ENCODE measurements at places on chromosomes 6 and 20.
A peak's percentile ranks its signal among the peaks of the same experiment; 100 is the strongest.

GRCh38 chr20:52972190-52972937 is at the start of gene TSHZ2:
TSS of gene TSHZ2 (plus strand) at chr20:52972358. CDS start at chr20:52973294, 936 bp downstream.
- DNase-seq, result peak; percentile 26

DNA sequence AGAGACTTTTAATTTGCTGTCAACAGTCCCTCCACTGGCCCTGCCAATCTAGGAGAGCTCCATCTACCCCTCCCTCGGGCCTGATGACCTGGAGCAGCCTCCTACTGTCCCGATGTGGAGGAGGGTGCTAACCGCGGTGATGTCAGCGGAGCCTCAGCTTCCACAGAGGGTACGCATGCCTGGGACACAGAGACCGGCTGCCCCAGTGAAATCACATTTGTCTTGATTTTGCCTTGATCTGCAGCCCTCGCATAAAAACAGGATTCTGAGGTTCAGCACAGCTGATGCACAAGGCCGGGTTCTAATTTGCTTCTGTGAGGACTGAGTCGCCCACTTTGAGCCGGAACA is 77.6 kb downstream of the STK35 start:
- DNase-seq, result no peak

- DNase-seq, result no peak
These were observed 328.5 kb downstream of the SOX4 start for GRCh38 chr6:21922086-21922485.

DNA sequence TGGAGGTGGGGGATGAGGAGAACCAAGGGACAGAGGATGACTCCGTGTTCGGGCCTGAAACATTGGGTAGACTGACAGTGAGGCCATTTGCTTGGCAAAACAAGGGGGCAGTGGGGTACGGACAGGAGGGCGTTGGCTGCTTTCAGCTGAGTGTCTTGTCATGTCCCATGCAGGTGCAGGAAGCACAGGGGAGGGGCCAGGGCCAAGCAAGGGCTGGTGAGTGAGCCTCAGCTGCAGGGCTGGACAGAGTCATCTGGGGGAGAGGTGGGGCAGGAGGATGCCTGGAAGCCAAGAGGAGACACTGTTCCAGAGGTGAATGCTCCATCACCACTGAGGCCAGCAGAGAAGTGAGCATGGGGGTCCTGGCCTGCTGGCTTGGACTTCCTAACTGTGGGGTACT is 78.4 kb downstream of the ERMARD start:
- no peak for DNase-seq

DNA sequence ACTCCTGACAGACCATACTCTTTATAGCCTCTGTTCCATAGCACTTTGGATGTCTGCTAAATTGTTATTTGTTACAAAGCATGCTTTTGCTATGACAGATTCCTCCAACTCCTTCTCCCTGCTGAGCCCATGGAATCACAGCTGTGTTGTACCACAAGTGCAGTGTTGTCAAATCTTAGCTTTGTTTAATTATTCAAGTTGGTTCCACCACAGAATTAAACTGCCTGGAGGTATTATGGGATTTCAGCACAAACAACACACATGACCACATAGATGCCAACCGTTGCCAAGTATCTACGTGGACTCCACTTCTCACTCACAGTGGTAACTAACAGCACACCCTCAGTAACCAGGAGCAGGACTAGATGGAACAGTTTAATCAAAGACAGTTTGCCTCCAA is 32.7 kb upstream of the MARCKS start:
- DNase-seq, result no peak

DNA sequence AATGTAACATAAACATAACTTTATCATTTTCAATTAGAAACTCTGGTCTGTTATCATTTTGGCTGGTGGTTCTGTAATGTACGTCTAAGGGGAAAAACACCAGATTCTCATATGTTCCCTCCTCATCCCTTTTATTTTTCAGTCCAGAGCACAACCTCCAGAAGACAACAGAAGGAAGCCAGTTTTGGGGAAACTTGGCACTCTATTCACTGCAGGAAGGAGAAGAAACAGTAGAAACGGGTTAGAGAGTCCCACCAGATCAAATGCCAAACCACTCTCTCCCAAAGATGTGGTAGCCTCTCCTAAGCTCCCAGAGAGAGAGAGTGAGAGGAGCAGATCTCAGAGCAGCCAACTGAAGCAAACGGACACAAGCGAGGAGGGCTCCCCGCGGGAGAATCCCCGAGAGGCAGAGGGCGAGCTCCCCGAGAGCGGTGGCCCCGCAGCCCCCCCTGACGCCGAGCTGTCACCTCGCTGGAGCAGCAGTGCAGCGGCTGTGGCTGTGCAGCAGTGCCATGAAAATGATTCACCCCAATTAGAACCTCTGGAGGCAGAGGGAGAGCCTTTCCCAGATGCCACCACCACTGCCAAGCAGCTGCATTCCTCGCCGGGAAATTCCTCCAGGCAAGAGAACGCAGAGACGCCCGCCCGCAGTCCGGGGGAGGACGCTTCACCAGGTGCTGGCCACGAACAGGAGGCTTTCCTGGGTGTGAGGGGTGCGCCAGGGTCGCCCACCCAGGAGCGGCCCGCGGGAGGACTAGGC is 117.8 kb downstream of the RTN4IP1 start:
- peak; percentile 66 for DNase-seq

GRCh38 chr6:126804332-126805064 is 314.0 kb upstream of the RSPO3 start:
- DNase-seq, result peak; percentile 7

DNA sequence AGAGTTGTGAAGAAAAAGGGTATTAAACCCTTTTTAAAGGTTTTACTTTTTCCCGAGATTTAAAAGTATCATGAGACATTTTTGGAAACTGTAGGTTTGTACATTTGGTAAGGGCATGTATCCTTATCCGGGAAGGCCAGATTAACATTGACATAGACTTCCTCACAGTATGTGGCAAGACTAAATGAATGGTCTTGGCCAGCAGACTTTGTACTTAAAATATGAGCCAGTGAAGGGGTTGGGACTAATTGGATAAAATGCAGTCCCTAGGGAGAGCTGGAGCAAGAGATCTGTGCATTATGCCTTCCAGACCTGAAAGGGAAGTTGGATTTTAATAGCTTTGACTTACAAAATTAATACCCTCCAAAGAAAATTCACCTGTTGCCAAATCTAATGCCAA is 60.4 kb upstream of the CCN2 start:
- no peak for DNase-seq

DNA sequence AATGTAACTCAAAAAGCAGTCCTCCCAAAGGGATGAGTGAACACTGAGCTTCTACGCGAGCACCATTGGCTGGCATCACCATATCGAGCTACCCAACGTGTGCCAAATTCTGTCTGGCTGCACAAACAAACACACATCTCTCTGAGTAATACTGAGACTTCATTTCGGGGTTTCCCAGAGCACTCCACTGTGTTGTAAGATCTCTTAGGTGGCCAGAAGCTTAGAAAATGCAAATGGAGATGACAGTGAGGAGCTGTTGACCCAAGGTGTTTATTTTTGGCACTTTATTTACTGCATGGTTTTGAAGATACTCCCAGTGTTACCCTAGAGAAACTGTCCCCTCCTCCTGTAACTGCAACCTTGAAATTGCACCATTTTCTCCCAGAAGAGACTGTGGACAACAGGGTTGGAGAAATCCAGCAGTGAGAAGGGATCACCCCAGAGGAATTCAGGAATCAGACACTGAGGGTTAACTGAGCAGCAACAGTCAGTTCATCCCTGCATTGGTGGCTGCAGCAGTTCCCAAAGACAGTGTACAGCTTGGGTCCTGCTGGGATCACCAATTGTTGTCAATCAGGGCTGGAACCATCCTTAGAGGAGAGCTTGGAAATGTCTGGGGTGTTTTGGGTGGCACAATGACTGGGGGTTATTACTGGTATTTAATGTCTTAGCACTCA is 1.0 kb upstream of the RIPOR2 start:
- DNase-seq, result peak; percentile 77

DNA sequence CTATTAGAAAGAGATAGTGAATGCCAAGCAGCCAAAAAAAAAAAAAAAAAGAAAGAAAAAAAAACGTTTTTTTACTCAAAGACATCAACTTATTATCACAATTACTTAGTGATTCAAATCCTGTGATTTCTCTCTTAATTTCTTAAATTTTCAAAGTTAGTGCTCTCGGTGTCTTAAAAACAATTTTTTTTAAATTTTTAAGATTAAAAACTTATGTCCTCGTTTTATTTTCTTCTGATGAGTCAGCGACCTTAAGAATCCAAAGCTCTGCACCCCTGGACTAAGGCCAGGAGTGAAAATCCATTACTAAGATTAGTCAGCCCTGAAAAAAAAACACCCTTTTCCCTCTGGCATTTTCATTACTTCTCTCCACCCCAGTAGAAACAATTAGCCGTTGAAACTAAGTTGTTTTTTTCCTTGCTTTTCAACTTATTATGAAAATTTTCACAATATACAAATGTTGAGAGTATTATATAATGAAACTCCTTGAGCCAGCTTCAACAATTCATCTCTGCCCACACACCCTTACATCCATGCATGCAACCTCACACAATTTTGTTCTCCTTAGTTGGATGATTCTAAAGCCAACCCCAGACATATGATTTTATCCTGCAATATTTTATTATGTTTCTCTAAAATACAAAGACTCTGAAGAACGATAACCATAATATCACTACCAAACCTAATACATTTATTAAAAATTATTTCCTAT is 85.6 kb upstream of the CARMIL1 start:
- DNase-seq, result no peak

GRCh38 chr6:106027758-106028157 is 58.4 kb upstream of the PRDM1 start:
- DNase-seq, result no peak

DNA sequence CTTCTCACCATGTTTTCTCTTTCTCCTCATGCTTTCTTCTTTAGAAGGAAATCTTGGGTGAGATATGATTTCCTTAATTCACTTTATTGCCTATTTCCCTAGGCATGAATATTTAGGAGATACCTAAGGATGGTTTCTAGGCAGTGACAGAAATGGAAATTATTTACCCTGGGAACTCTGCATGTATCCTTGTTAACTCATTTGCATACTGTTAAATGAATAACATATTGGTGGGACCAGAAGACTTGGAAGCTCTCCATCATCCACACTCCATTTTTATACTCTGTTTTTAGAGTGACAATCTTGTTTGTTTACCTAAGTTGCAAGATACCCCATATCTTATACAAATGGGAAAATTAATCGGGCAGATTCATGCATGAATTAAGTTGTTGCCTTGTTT is 285.7 kb downstream of the RNF144B start:
- no peak for DNase-seq

GRCh38 chr20:6533351-6533750 is 234.1 kb upstream of the BMP2 start:
- no peak for DNase-seq

DNA sequence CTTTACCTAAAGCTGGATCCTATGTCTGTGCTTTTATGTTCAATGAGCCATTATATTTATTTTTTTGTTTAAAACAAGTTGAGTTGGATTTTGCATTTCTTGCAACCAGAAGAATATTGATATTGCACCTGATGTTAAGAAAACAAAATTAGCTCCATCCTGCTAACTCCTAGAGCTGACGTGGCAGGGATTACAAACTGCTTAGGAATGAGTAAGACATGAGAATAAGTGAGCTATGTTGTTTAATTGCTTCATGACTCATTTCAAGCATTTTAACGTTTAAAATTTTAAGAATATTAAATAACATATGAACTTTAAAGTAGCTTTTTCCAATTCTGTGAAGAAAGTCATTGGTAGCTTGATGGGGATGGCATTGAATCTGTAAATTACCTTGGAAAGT is 663.5 kb downstream of the EPM2A start:
- DNase-seq, result no peak

- peak; percentile 65 for DNase-seq
These were observed 104.9 kb upstream of the IYD start for GRCh38 chr6:150263765-150264404.

DNA sequence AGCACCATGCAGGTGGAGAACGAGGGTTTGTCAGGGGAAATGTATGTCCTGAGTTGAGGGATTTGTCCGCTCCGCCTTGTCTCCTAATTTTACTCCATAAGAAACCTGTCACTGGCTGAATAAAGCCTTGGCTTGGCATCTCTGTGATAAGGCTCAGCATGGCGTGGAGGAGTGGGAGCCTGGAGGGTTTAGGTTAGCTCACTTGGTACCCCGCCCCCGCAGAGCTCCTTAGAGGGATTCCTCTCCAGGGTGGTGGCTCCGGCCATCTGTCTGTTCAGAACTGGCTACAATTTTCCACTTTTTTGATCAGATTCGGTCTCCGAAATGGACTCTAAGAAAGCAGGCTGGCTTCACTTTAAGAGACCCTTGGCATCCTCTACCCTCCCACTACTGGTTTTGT is 192.2 kb upstream of the SYNDIG1 start:
- no peak for DNase-seq

GRCh38 chr6:89695667-89696066 is 57.1 kb upstream of the LYRM2 start:
- DNase-seq, result no peak

DNA sequence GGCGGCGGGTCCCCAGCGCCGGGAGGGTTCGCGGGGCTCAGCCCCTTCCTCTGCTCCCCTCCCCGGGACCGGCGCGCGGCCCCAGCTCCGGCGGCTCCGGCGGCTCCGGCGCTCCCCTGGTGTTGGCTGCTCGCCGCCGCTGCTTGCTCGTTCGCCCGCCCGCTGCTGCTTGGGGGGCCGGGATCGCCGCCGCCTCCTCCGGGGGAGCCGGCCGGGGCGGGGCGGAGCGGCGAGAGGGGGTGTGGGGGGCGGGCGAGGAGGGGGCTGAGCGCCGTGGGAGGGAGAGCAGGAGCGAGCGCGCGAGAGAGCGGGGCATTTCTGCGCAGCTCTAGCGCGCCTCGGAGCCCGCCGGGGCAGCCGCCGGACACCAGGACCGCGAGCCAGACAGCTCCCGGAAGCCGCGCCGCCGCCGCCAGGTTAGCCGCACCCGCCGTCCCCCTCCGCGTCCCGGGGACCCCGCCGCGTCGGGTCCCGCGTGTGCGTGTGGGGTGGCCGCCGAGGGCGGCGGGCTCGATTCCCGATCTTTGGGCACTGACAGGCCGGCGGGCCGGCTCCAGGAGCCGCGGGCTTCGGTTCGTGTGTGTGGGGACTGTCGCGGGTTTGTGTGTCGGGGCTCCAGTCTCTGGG is 62.0 kb upstream of the EPB41L1 start:
- DNase-seq, result peak; percentile 15

DNA sequence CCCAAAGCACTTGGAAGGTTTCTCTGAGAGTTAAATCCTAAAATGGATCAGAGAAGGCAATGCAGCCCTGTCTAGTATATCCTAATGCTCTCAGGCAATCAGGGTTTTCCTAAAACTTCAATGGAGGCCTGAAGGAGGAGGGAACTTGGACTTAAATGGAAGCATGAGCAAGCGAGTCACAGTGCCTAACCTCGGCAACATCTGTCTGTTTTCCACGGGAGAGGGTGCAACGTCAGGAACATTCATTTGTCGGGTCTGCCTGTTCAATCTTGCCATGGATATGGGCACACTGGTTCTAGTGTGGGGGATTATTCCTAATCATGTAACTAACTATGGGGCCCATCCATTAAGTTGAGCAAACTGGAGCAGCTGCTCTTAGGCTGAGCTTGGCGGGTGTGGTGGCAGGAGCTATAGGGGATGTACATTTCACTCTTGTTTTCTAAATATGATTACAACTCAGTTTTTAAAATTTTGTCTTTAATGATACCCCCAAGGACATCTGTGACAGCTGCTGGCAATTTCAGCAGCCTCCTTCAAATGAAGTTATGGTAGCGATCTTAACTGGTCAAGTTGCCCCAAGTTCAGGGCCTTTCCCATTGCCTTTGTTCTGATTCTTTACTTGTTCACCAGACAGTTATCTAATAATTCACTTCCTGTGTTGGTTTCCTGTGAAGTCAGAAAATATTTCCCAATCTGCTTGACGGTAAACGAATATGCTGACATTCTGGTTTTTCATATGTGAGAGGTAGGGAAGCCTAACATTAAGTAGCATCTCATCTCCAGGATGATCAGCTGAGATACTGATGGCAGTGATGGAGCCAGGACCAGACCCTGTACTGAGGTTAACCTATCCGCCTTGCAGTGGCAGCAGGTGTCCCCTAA is 21.6 kb downstream of the DSE start:
- peak; percentile 1 for DNase-seq
